ENCODE measurements at places on chromosomes 11 and 22. TPM values are rescaled to one million over a fixed set of nuclear protein-coding genes. Genes with fewer than 3 reads are reported as not detected.

- DNase-seq, result no peak
- H3K36me3 ChIP-seq, result no peaks in the 10 kb centered on the region
- H3K4me1 ChIP-seq, result no peaks in the 10 kb centered on the region
- H3K27ac ChIP-seq, result no peak overlapping the region
- no peak overlapping the region for H3K4me3 ChIP-seq
These were observed 35.0 kb downstream of the TBX1 start for GRCh38 chr22:19795617-19796008.

GRCh38 chr11:73187854-73188253 is 30.2 kb upstream of the P2RY2 start:
- H3K27ac ChIP-seq, result no peak overlapping the region
- no peak for DNase-seq
- no peaks in the 10 kb centered on the region for H3K27me3 ChIP-seq
- H3K36me3 ChIP-seq, result no peaks in the 10 kb centered on the region
- no peak overlapping the region for H3K4me3 ChIP-seq
- H3K4me1 ChIP-seq, result no peaks in the 10 kb centered on the region

DNA sequence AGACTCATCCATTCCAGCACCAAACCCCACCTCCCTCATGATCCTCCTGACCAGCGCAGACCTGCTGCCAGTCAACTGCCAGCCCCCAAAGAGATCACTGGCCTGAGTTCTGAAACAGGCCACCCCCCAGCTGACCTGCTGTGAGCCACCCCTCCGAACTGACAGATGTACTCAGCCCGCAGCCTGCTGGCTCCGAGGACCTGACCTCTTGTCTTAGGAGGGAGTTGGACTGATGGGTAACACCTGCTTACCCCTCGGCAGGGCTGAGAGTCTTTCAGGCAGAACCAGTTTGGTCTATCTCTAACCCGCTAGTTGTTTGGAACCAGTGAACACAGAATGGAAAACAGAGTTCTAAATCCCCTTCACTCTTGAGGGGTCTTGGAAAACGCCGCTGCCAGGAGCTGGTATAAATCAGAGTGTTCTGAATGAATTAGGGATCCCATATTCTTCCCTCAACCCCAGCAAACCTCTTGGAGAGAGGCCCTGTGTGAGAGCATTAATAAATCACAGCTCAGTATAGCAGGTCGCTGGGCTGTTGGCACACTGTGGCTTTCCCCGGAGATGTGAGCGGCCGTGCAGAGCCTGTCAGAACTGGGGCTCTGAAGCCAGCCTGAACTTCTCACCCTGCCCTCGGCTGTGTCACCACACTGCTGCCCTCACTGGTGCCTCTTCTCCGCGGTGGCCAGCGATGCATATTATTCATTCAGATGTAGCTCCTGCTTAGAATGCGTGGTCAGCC is 165.1 kb upstream of the NCAM1 start:
- no peaks in the 10 kb centered on the region for H3K27me3 ChIP-seq
- H3K27ac ChIP-seq, result no peak overlapping the region
- H3K4me1 ChIP-seq, result no peaks in the 10 kb centered on the region

DNA sequence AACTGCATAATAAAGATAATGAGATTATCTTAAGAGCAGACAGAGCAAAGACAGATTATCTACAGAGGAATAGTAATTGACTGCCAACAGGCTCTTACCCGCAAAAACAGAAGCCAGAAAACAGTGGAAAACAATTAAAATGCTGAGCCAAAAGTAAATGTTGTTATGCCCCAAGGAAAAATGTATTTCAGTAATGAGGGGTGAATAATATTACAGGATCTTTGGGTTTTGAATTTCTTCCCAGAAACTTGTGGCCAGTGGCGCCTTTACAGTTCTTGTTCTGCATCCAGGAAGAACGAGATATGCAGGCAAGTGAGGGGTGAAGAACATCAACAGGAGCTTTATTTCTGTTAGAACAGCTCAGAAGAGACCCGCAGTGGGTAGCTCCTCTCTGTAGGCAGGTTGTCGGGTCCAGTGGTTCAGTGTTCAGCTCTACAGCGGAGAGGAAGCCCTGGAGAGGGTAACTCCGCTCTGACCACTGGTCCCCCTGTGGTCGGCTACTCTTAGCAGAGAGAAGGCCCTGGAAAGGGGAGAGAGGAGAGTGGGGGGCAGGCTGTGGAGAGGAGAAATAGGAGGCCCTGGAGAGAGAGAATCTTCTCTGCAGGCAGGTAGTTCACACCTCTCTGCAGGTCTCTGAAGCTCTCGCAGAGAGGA is 51.8 kb upstream of the SC5D start:
- no peaks in the 10 kb centered on the region for H3K4me1 ChIP-seq
- H3K27me3 ChIP-seq, result peaks cover 9% of the 10 kb centered on the region
- H3K27ac ChIP-seq, result no peak overlapping the region
- no peaks in the 10 kb centered on the region for H3K36me3 ChIP-seq
- no peak for DNase-seq

DNA sequence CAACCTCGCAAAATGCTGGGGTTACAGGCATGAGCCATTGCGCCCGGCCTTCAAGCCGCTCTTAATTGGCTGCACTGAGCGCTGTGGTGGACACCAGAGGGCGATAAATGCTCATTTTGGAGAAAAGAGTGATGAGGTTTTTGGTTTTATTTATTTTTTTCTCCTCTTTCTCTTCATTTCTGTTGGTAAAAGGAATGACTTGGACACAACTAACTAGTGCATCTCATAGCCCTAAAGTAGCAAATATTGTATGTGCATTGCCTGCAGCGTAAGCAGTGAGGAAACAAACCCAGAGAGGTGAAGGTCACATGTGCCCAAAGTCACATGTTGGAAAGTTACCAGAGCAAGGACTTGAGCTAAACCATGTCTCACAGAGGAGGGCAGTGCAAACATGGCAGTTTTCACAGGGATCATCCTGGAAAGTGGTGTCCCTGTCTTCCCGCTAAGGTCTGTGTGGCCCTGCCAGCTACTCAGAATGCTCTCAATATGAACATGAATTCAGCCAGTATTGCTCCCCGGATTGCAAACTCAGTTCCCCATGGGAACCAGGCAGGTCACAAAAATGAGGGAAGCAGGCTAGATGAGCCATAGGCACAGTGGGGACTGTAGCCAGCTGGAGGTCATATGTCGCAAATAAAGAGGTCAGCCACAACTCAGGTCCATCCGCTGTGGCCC is 8.6 kb upstream of the CD82 start:
- no peaks in the 10 kb centered on the region for H3K27me3 ChIP-seq
- no peaks in the 10 kb centered on the region for H3K36me3 ChIP-seq
- H3K4me1 ChIP-seq, result no peaks in the 10 kb centered on the region
- DNase-seq, result no peak
- no peak overlapping the region for H3K27ac ChIP-seq
- H3K4me3 ChIP-seq, result no peak overlapping the region

- H3K36me3 ChIP-seq, result no peaks in the 10 kb centered on the region
- no peaks in the 10 kb centered on the region for H3K27me3 ChIP-seq
- no peak for DNase-seq
- H3K27ac ChIP-seq, result no peak overlapping the region
These were observed 82.3 kb downstream of the TRIM29 start for GRCh38 chr11:120055646-120056045.

HOATZ gene
- not detected for polyA plus RNA-seq

Measured in pancreas (tissue), 10 donors.